ENCODE measurements at places on chromosomes 7 and 10.

GRCh38 chr7:130070861-130071622, 708 bp downstream of the KLHDC10 start:
- DNase-seq = no peak

DNA sequence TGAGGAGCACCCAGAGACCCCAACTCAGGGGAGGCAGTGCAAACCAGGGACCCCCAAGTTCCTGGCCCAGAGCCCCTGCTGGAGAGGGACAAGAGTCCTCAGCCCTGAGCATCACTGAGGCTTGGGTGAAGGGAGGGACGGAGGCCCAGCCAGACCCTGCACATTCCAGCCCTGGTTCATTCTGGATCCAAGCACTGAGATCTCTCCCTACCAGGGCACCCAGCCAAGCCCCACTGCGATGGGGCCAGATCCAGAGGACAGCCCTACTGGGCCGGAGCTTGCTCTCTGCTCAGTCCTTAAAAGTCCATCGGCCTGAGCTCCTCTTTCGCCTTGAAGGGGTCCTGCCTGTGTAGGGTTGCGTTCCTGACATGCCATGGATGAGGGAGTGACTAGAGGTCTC, 40.5 kb upstream of the RABGEF1 start:
- DNase-seq = no peak

DNA sequence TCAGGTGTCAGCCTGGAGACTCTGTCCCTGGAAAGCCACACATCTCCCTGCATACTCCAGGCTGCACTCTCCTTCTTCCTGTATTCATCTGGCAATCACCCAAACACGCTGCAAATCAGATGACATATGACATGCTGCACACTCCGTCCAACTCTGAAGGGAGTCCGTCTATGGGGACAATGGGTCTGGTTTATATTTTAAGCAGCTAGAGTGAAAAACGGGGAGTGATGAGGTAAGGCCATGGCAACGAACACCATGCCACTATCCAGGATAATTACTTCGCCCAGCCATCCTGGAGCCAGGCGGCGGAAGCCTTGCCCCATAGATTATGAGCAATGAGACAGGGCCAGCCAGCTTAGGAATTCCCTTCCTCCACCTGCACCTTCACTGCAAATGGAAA, 140.1 kb downstream of the PLXNA4 start:
- peak; percentile 60 for DNase-seq

GRCh38 chr7:120091807-120092206, 181.2 kb upstream of the KCND2 start:
- DNase-seq = no peak

- peak; percentile 46 for DNase-seq
These were observed 816 bp upstream of the LRRC4 start for GRCh38 chr7:128031901-128032604.

DNA sequence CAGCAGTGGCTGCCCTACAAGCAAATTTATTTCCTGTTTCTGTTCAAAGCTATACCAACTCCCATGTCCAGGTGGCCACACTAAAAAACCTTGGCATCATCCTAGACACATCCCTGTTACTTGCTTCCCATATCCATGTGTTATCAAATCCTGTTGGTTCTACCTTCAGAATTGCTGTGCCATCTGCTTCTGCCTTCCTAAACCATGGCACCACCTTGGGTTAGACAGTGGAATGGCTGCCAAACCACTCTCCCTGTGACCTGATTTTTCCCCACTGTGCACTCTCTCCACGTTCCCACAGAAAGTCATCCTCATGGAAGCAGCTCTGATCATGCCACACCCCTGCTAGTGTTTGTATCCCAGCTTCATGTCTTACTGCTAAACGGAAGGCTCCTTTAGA, 697.6 kb upstream of the GALNT17 start:
- no peak for DNase-seq

- DNase-seq = no peak
These were observed 2.6 kb downstream of the ALDH18A1 start for GRCh38 chr10:95653895-95654294.

DNA sequence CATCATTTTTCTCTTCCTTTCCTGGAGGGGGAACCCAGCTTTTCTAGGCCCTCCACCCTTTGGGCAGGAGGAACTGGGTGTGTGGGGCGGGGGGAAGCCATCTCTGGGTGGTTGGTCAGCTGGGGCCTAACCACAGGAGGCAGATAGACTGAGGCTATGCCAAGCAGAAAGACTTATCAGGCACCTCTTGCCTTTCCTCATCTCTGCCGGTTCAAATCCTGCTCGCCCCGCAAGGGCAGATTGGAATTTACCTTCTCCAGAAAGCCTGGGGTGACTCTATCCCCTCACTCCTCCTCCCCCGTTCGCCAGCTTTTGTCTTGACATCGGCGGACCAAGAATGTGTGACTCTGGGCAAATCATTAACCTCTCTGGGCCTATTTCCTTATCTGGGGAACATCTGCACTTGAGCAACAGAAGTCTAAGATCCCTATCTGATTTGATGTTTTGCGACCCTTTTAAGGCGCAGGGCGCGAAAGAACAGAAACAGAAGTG, 584 bp upstream of the GARS1 start:
- DNase-seq = peak; percentile 8

- DNase-seq = no peak
These were observed 1392.4 kb upstream of the CELF2 start for GRCh38 chr10:9625304-9625703.
